ENCODE measurements at places on chromosomes 2 and 18.
A peak's percentile ranks its signal among the peaks of the same experiment; 100 is the strongest.

- DNase-seq, result no peak
These were observed 138.1 kb downstream of the KCNJ3 start for GRCh38 chr2:154836632-154837031.

GRCh38 chr2:179186126-179186525 is 78.5 kb downstream of the SESTD1 start:
- DNase-seq, result no peak

- DNase-seq, result no peak
These were observed 263.2 kb downstream of the CYP26B1 start for GRCh38 chr2:71884303-71885042.

DNA sequence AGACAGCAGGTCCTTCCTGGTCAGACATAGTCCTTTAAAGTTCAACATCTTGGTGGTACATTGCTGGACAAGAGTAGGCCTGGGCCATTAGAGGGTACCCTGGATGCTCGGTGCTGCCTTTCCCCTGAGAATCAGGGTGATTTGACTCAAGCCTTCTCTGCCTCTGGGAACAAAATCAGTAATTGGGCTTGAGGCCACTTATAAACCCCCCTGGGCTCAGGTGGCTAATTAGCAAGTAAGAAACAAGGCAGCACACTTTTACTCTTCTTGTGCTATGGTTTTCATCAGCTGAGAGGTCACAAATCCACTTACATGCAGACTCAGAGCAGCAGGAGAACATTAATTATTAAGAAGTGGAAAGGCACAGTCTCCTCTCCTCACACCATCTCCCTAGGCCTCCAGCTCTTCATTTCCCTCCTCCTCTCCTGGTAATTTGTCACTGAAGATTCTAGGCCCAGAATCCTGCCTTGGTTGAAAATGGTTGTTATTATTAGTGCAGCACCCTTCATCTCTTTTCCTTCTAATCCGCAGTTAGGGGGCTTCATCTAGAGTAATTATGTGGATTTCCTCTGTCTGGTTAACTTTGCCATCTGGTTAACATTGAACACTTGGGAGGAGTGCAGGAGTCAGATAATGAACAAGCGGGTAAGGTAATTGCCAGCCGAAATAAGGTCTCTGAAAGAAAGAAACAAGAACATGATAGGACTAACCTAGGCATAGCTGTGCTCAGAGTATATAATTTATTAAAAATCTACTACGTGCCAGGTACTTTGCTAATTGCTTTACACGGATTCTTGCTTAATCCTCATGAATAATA is 29.7 kb upstream of the CASP10 start:
- DNase-seq, result no peak

DNA sequence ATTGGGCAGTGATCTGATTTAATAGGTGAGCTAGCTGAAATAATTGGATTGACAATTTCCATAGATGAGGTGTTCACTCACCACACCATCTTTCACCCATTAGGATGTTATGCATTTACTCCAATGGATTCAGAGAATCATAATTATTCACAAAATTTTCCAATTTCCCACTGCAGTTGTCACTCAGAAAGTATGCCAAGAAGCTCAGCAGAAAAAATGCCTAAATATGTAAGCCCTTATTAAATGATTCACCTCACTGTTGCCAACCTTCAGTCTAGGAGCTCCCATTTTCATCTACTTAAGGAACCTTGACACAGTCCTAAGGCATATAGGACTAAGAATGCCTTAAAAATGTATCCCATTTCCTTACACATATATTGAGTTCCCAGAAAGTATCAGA is 94.3 kb downstream of the MBD2 start:
- DNase-seq, result peak; percentile 62

GRCh38 chr18:37274309-37275236 is 291.0 kb downstream of the CELF4 start:
- no peak for DNase-seq

- DNase-seq, result no peak
These were observed 532.4 kb downstream of the ZNF804A start for GRCh38 chr2:185130685-185131084.

- no peak for DNase-seq
These were observed 15.1 kb downstream of the ST3GAL5 start for GRCh38 chr2:85873679-85874078.

DNA sequence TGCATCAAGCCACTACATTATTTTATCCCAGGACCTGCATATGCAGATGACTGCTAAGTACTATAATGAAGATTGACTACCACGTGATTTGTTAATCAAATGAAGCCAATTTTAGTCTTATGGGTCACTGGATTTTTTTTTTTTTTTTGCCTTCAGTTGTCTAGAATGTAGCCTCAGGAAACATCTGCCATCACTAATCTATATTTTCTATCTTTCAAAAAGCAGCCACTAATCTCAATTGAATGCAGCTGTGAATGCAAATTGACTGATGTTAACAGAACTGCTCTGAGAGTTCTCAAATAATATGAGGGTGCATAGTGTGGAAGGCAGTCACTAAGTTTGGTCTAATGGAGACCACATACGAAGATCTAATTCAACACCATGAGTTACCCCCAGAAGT is 106.3 kb downstream of the ABCA12 start:
- peak; percentile 87 for DNase-seq

- DNase-seq, result no peak
These were observed 91.6 kb downstream of the ASXL3 start for GRCh38 chr18:33669589-33669988.

DNA sequence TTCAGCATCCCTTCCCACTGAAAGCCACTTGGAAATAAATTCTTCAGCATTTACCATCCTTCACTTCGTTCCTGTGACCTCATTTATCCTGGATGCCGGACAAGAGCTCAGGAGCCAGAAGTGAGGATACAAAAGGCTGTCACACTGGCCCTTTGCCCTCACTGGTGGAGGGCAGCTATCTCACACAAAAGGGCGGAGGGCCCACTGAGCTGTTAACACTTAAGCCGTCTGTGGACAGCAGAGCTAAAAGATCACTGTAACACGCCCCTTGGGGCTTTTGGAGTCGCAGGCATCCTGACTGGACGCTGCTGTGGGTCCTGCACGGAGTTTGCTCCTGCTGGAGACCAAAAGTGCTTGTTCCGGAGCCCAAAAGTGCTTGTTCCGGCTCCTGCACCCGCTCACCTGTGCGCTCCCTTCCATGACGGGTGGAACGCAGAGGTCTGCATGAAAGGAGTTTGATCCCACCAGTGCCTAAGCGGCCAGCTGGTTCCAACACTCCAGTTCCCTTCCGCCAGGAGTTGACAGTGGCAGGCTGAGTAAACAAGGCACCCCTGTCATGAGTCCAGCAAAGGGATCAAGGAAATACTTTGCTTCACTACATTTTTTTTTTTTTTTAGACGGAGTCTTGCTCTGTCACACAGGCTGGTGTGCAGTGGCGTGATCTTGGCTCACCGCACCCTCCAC is 572.0 kb upstream of the LINC00305 start:
- no peak for DNase-seq
